Naive thymus-derived CD8-positive, alpha-beta T cell (primary cell): ENCODE measurements at places on chromosomes 6 and 20. TPM values are rescaled to one million over a fixed set of nuclear protein-coding genes. Genes with fewer than 3 reads are reported as not detected.

The GABRR1 gene
- not detected for total RNA-seq

The CLDN20 gene
- not detected for total RNA-seq

The RFX6 gene
- not detected for total RNA-seq

The EPB41L1 gene
- total RNA-seq = 0.44 TPM

The LY6G6F gene
- not detected for total RNA-seq
